Left hindlimb (tissue), 1 donor: ENCODE measurements at places on chromosomes 5 and 9.

GRCh38 chr5:129718471-129719090, 29.3 kb upstream of the MINAR2 start:
- no peak for DNase-seq

GRCh38 chr9:88179062-88179521, 40.8 kb upstream of the SPATA31C2 start:
- DNase-seq, result no peak

DNA sequence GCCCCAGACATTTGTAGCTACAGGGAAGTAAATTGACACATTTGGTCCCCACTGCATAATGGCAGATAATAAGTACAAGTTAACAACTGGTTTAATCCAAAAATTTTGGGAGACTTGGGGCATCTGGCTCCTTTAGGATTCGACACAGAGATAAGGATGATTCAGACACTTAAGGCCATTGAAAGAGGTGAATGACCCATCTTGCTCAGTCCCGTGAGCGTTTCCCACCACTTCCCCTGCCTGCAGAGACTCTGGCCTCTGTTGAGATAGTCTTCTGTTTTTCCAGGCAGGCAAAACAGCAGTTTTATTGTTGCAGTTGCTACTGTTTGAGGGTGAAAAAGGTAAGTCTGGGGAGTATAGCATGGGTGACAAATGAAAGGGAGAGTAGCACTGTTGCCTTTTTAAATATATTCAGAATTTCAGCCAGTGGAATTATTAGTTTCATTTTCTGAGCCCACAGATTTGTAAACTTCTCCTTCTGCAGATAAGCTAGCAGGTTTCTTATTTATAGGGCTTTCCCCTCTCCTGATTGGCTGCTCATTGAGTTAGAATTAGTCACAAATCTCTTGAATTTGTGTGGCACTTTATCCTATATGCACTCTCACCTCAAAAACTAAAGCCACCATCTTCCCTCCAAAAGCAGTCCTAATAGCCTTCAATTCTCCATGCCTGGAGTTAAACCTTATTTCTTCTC, 19.3 kb downstream of the ACO1 start:
- no peak for DNase-seq

GRCh38 chr5:77558266-77558665, 66.2 kb upstream of the WDR41 start:
- DNase-seq, result no peak

DNA sequence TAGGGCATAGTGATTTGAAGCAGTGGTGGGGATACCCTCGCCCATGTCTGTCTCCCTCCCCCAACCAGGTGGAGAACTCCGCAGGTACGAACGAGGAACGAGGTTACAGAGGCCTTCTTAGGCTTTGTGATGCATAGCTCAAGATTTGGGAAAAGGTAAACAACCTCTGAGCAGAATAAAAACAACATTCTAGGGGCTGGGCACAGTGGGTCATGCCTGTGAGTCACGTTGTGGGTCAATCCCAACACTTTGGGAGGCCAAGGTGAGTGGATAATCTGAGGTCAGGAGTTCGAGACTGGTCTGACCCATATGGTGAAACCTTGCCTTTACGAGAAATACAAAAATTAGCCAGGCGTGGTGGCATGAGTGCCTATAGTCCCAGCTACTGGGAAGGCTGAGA, 3.6 kb upstream of the LCP2 start:
- DNase-seq, result no peak

- DNase-seq, result no peak
Measured at GRCh38 chr5:79513308-79513703, 628 bp downstream of the HOMER1 start.

DNA sequence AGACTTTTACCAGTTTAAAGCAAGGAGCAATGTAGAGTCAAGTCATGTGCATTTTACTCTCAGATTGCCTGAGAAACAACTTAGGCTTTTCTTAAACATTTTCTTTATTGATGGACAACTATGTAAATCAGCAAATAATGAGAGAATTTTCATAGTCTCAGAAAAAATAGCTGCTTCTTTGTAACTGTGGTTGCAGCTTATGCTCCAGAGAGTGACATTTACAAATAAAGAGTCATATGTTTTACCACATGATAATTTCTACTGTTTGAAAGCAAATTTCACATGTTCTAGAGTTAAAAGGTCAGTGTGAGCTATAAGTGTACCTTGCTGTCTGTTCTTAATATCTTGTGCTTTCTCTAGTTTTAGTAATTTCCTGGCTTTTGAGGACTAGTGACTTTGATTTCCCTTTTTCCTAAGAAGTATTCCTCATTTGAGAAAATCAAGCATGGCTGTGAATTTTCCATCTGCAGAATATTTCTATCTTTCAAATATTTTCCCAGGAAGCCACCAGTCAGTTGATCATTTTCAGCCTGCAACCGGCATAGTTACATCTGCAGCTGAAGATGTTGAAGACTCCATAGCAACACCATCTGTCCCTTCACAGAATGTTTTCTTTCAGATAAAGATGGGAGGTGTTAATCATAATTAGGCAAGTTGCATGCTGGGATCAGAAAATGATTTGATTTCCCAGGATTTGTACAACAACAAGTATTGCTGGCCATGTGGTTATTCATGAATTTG, 229.9 kb downstream of the SGCD start:
- no peak for DNase-seq

- no peak for DNase-seq
Measured at GRCh38 chr5:14767735-14768507, 103.4 kb downstream of the OTULIN start.

DNA sequence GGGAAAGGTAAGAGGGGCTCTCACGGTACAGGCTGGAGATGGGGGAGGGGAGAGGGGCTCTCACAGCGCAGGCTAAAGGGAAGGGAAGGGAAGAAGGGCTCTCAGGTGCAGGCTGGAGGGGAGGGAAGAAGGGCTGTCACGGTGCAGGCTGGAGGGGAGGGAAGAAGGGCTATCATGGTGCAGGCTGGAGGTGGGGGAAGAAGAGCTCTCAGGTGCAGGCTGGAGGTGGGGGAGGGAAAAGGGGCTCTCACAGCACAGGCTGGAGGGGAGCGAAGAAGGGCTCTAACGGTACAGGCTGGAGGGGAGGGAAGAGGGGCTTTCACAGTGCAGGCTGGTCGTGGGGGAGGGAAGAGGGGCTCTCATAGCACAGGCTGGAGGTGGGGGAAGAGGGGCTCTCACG, 4.6 kb downstream of the SLC6A18 start:
- no peak for DNase-seq

- no peak for DNase-seq
Measured at GRCh38 chr9:38074441-38074961, 5.5 kb upstream of the SHB start.

DNA sequence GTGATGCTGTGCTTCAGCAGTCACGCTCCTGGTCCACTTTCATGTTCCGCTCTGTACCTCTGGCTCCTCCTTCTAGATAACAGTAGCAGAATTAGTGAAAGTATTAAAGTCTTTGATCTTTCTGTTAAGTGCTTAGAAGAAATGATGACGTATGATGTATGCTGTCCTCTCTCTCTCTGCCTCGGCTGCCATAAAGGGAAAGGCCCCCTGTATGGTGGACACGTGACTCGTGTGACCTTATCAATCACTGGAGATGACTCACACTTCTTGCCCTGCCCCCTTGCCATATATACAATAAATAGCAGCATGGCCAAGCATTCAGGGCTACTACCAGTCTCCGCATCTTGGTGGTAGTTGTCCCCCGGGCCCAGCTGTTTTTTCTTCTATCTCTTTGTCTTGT, 100.3 kb downstream of the SYK start:
- no peak for DNase-seq

GRCh38 chr5:152995214-152995725, 495.2 kb upstream of the GRIA1 start:
- no peak for DNase-seq

DNA sequence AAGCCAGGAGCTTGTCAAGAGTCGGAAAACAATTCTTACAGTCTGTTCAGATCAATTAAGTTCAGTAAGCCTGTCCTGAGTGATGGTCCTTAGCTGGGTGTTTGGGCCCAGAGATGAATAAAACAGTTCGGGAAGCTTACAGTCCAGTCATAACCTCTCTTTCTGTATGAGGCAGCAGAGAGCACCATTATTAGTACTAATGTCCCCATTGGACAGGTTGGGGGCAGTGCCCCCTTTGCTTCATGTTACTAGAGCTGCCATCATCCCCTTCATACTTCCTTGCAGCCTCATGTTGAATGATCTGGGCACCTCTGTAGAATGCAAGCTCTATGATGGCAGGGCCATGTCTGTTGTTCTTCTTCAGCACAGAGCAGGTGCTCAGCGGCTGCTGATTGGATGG, 9.8 kb downstream of the DOCK2 start:
- DNase-seq, result no peak

- no peak for DNase-seq
Measured at GRCh38 chr9:113957821-113958341, 81.8 kb downstream of the ZNF618 start.

- no peak for DNase-seq
Measured at GRCh38 chr5:126115059-126115629, 308.1 kb upstream of the GRAMD2B start.

- no peak for DNase-seq
Measured at GRCh38 chr9:8011974-8012373, 212.4 kb upstream of the DMAC1 start.

DNA sequence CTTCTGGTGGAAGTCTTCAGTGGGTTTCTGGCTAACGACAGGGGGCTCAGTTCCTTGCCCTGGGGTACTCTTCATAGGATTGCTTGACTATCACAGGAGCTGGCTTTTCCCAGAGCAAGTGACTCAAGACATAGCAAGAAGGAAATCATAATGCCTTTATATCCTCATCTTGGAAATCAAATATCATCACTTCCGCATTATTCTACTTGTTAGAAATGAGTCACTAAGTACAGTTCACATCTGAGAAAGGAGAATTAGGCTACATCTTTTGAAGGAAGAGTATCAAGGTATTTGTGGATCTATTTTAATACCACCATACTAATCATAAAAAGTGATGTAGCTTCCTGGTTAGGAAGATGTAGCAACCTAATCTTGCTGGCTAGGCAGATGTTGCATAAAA, 148.2 kb upstream of the RAI14 start:
- DNase-seq, result no peak

DNA sequence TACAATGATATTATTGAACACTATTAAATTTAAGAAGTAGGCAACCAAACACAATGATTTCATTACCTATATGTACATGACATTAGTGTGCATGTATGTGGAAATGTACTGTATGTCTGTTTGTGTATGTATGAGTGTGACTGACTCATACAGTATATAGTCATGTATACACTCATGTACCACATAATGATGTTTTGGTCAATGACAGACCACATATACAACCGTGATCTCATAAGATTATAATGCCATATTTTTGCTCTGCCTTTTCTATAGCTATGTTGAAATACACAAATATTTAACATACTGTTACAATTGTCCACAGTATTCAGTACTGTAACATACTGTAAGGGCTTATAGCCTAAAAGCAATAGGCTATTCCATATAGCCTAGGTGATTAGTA, 19.7 kb downstream of the SVEP1 start:
- no peak for DNase-seq

DNA sequence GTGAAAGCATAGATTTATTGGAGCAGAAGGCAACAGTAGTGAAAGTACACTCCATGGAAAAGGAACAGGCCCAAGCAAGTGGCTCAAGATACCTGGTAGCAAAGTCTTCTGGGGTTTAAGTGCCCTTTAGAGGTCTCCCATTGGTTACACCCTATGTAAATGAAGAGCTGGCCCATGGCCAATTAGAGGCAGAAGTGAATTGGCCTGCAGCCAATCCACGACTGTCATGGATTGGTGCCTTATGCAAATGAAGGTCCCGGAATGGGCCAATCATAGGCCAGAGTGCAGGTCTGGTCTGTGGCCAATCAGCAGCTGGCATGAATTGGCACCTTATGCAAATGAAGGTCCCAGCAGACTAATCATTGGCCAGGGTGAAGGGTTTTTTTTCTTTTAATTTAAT, 64.2 kb upstream of the PCSK5 start:
- no peak for DNase-seq

DNA sequence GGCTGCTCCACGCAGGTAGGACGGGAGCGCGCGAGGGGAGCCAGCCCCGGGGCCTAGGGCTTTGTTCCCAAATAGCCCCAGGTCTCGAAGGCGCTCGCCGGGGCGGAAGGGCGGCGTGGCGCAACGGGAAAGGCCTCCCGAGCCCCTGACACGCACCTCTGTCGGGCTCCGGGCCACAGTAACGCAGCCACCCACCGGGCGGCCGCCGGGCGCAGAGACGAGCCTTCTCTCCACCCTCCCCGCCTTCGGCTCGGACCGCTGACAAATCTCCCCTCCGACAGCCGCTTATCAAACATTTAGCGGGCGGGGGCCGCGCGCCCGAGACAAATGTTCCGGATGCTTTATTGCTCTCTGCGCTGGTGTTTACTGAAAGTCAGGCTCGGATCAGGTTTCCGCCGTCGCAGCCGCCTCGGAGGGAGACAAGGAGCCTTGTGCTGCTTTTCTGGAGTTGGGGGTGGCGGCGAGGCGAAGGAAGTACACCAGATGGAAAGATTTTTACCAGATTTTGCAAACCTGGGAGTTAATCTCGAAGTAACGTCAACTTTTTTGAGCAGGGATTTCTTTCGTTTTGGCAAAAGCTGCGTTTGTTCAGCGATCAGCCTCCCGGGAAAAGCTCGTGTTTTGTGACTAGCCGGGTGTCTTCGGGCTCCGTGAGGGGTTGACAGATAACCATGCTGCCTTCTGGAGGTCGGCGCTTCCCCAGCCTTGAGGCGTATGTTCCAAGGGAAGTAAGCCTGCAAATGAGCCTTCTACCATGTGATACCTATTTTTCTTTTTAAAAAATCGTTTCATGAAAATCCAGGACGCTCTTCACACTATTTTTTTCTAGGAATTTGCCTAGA, 950 bp downstream of the RGMB start:
- peak; percentile 79 for DNase-seq

DNA sequence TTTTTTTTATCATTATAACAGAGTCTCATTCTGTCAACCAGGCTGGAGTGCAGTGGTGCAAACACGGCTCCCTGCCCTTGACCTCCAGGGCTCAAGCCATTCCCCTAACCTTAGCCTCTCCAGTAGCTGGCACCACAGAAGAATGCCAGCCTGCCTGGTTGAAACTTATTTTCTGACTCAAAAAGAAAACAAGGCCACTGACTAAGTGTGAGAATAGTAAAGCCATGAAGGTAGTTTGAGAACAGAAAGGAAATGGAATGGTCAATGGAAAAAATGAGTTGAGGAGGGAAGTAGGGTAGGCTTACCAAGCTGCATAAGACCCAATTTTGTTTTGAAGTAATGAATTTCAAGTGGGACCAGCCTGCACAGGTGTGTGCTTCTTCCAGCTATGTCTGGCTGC, 82.8 kb upstream of the RORB start:
- DNase-seq, result no peak

GRCh38 chr9:79447762-79448161, 124.0 kb upstream of the TLE4 start:
- no peak for DNase-seq

- DNase-seq, result no peak
Measured at GRCh38 chr9:137319739-137320551, 17.9 kb upstream of the NRARP start.

DNA sequence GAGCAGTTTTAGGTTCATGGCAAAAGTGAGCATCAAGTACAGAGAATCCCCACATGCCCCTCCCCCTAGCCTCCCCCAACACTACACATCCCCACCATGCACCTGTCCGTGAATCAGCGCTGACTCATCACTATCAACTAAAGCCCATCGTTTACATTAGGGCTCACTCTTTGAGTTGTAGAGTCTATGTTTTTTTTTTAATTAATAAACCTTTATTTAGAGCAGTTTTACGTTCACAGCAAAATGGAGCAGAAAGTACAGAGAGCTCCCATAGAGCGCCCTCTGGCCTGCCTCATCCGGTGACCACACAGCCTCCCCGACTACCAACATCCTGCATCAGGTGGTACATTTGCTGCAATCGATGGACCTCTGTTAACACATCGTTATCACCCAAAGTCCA, 47.9 kb upstream of the UNC5A start:
- DNase-seq, result no peak
